ENCODE measurements at places on chromosomes 12 and 14.

- peaks cover 34% of the 10 kb centered on the region for H3K36me3 ChIP-seq
- no peak for DNase-seq
- H3K27ac ChIP-seq, result peak overlapping the region; percentile 49
- H3K4me3 ChIP-seq, result no peak overlapping the region
- H3K4me1 ChIP-seq, result peaks cover 38% of the 10 kb centered on the region
- no peaks in the 10 kb centered on the region for H3K27me3 ChIP-seq
Observed at GRCh38 chr14:52467515-52468266, 84.6 kb downstream of the TXNDC16 start.

- no peak overlapping the region for H3K27ac ChIP-seq
- no peak for DNase-seq
Observed at GRCh38 chr12:75374971-75375370, 15.9 kb upstream of the GLIPR1L2 start.

GRCh38 chr14:61961369-61961768 is 199.1 kb downstream of the SNAPC1 start:
- no peaks in the 10 kb centered on the region for H3K27me3 ChIP-seq
- H3K27ac ChIP-seq, result no peak overlapping the region
- no peak for DNase-seq
- no peak overlapping the region for H3K4me3 ChIP-seq
- no peaks in the 10 kb centered on the region for H3K4me1 ChIP-seq

DNA sequence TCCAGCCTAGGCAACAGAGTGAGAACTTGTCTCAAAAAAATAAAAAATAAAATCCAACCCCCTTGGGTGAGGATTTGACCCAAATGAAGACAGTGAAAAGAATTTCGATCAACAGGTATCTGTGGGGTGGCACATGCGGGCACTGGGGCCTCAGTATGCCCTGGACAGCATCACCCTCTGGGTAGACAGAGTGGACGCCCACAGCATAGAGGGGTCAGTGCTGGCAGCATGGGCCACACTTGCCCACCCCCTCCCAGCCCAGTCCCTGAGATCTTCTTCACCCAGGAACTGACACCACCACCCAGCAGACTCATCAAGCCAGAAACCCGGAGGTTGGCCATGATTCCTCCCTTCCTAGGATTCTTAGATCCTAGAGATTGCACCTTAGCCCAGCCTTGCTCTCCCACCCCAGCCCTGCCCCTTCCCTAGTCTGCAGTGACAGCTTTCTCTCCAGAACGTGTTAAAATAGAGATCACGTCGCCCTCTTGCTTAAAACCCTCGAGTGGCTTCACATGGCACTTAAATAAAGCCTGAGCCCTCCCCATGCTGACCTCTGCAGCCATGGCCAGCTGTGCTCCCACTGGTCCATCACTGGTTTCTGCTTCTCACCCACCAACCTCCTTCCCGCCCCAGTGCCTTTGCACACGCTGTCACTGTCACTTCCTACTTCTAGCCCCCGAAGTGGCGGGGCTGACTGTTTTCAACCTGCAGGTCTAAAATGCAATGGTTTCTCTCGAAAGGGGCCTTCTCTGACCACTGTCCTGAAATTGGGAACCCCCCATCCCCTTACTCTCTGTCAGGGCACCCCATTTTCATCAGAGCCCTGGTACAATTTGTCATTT is 26.2 kb upstream of the DYNC1H1 start:
- H3K27ac ChIP-seq, result no peak overlapping the region
- no peak for DNase-seq
- H3K36me3 ChIP-seq, result no peaks in the 10 kb centered on the region
- H3K4me1 ChIP-seq, result peaks cover 2% of the 10 kb centered on the region
- no peak overlapping the region for H3K4me3 ChIP-seq

GRCh38 chr14:101494826-101495225 is 66.5 kb upstream of the DIO3 start:
- no peaks in the 10 kb centered on the region for H3K36me3 ChIP-seq
- H3K4me1 ChIP-seq, result no peaks in the 10 kb centered on the region
- no peaks in the 10 kb centered on the region for H3K27me3 ChIP-seq
- no peak overlapping the region for H3K27ac ChIP-seq
- no peak for DNase-seq

DNA sequence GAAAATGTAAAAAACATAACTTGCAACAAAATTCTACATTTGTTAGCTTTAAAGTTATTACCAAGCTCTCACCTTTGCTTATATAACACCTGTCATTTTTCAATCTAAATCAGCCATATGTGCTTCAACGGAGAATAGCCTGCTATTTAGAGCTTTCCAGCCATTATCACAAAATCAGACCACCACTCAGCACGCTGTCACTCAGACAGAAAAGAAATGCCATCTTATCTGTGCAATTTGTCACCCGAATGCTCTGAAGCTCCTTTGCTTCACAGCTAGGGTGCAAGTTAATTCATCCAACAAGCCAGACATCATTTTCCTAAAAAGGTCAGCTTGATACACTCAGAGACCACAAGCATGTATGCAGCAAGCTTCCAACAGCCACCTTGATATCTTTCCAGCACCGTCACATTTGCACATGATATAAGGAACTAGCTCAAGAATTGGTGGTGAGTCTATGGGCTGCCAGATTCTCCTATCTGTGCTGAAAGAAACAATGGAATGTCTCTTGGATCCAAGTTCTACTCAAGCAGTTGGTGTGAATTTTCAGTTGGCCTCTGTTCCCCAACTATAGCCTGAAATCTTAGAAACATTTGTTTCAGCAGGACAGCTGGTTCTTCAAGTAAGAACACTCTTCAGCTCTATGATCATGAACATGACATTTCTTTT is 20.0 kb upstream of the IFNG-AS1 start:
- no peaks in the 10 kb centered on the region for H3K4me1 ChIP-seq
- H3K4me3 ChIP-seq, result no peak overlapping the region
- H3K27ac ChIP-seq, result no peak overlapping the region
- peaks cover 13% of the 10 kb centered on the region for H3K27me3 ChIP-seq
- no peak for DNase-seq

DNA sequence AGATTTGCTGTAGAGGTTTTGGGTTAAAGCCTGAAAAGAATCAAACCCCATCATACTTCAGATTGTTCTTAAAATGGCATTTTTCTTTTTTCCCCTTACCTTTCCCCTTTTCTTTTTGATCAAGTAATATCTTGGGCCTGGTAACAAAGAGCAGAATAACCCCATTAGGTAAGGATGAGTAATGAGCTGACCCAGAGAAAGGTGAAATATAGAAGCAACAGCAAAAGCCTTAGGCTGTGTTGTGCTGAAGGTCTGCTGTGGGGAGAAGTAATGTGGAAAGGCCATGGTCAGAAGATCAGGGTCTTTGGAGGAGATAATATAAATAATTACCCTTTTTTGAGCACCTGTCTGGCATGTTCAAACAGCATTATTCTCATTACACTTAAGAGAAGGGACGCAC is 42.3 kb downstream of the MIA2 start:
- H3K27me3 ChIP-seq, result no peaks in the 10 kb centered on the region
- peaks cover 49% of the 10 kb centered on the region for H3K36me3 ChIP-seq
- no peak overlapping the region for H3K27ac ChIP-seq
- no peak for DNase-seq
- no peak overlapping the region for H3K4me3 ChIP-seq

DNA sequence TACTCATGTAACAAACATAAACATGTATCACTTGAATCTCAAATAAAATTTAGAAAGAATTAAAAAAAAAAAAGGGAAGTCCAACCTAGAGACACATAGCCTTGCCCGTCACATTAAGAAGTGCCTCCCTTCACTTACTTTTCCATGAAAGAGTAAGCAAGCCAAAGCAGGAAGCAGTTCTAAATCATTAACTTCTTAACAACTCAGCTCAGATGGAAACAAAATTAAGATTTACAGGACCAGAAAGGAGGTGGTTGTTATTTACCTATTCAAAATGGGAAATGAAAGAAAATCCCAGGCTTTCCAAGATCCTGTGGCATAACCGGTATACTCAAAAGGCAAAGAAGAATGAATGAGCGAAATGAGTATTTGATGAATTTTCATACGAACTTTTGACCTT is 258.6 kb upstream of the DCN start:
- no peaks in the 10 kb centered on the region for H3K27me3 ChIP-seq
- H3K4me3 ChIP-seq, result no peak overlapping the region
- DNase-seq, result no peak
- H3K36me3 ChIP-seq, result no peaks in the 10 kb centered on the region

GRCh38 chr12:112161711-112162110 is 36.4 kb downstream of the TRAFD1 start:
- H3K27ac ChIP-seq, result no peak overlapping the region
- no peak overlapping the region for H3K4me3 ChIP-seq
- peaks cover 39% of the 10 kb centered on the region for H3K36me3 ChIP-seq
- peaks cover 9% of the 10 kb centered on the region for H3K4me1 ChIP-seq

DNA sequence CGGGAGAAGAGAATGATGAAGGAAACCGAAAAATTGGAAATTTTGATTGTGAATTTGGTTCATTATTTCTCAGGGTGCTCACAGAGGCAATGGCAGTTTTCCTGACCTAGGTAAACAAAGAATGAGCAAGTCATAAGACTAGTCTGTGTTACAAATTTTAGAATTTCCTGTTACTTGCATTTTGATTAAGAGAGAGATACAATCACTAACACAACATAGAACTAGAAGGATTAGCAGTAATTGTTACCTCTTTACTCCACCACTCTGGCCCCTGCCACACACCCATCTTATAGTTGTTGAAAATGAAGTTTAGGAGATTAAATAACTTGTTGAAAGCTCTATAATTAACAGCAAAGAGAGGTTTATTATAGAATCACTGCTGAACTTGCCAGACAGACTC is 62.0 kb downstream of the CATSPERB start:
- no peak for DNase-seq
- peaks cover 29% of the 10 kb centered on the region for H3K36me3 ChIP-seq
- peaks cover 10% of the 10 kb centered on the region for H3K4me1 ChIP-seq
- H3K4me3 ChIP-seq, result no peak overlapping the region
- H3K27ac ChIP-seq, result peak overlapping the region; percentile 4
- no peaks in the 10 kb centered on the region for H3K27me3 ChIP-seq

DNA sequence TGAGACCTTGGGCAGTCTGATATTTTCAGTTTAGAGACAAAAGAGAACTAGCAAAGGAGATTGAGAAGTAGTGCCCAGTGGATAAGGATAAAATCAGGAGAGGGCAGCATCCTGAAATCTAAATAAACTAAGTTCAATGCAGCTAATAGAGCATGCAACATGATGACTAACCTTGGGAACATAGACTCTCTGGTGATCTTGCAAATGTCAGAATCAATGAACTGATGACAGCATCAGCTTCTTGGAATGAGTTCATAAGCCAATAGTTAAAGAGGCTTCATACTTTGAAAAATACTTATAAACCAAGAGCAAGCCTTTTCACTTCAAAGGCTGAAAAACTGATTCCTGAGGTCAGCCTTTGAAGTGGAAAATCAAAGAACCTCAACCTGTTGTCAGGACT is 8.2 kb downstream of the TAS2R19 start:
- no peaks in the 10 kb centered on the region for H3K4me1 ChIP-seq
- peaks cover 3% of the 10 kb centered on the region for H3K36me3 ChIP-seq
- H3K27ac ChIP-seq, result no peak overlapping the region
- DNase-seq, result no peak
- H3K4me3 ChIP-seq, result no peak overlapping the region

DNA sequence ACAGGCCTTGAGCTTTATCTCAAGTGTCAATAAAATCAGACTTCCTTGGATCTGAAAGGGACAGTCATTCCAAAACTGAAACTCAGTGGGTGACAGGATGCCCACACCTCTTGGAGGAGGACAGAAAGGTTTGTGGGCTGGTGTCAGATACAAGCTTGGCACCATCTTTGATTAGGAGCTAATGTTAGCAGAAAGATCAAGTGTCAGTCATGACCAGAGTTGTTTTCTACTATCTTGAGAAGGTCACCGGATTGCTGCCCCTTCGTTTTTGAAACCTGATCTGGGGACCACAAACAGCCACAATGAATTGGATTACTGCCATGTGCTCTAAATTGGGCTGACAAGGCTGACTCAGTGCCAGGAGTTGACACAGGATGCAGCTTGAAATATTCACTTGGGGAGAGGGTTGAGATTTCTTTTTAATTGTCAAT is 88.3 kb downstream of the OTOGL start:
- DNase-seq, result peak; percentile 27
- peak overlapping the region; percentile 17 for H3K27ac ChIP-seq
- H3K4me3 ChIP-seq, result no peak overlapping the region
- H3K4me1 ChIP-seq, result peaks cover 8% of the 10 kb centered on the region
- H3K27me3 ChIP-seq, result peaks cover 5% of the 10 kb centered on the region

DNA sequence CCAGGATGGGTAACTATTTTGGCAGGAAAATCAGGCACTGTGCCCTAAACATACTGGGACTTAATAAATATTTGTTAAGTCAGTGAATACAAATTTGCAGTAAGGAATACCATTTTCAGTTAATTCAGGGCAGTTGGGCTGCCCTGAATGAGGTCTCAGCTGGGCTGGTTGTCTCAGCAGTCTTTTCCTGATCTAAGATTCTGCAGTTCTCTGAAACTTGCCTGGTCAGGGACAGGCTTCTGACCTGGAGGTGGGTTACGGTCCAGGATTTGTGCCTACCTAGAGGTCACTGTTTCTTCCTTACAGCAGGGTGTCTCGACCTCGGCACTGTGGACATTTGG is 160.6 kb downstream of the KTN1 start:
- no peak overlapping the region for H3K27ac ChIP-seq
- no peaks in the 10 kb centered on the region for H3K36me3 ChIP-seq
- H3K27me3 ChIP-seq, result no peaks in the 10 kb centered on the region
- no peak overlapping the region for H3K4me3 ChIP-seq
- no peak for DNase-seq
- H3K4me1 ChIP-seq, result no peaks in the 10 kb centered on the region

DNA sequence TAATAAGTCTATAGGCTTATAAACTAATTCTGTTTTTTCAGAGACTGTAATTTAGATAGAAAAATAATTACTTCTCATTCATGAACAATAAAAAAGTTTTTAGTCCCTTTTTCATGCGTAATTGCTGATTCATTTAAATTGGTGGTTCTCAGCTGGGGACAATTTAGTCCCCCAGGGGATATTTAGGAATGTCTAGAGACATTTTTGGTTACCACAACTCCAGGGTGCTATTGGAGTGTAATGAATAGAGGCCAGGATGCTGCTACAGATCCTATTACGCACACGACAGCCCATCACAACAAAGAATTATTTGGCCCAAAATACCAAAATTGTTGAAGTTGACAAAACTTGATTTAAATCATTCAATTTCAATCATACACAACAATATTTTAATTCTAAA is 22.8 kb upstream of the VCPKMT start:
- H3K36me3 ChIP-seq, result no peaks in the 10 kb centered on the region
- H3K4me3 ChIP-seq, result no peak overlapping the region
- no peak overlapping the region for H3K27ac ChIP-seq
- DNase-seq, result no peak
